ENCODE measurements at places on chromosomes 11 and 22.
A peak's percentile ranks its signal among the peaks of the same experiment; 100 is the strongest.

DNA sequence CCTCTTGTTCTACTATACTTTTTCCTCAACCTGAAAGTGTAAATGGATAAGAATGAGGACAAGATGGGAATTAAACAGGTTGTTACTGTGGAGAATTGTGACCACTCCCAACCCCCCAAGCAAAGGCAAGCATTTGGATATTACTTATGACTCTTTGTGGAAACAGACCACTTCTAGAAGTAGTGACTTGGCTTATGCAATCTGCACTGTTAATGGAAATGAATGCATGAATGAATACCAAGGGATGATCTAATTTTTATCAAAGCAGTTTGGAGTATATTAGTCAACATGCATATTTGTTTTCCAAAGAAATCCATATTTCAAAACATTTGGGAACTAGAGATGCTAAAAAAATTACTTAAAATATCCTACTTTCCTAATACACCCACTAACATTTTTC lies 35.3 kb downstream of the AMOTL1 start:
- no peaks in the 10 kb centered on the region for H3K27me3 ChIP-seq
- H3K4me3 ChIP-seq = no peak overlapping the region

GRCh38 chr11:20207781-20208621 lies 47.7 kb upstream of the DBX1 start:
- DNase-seq = no peak
- no peaks in the 10 kb centered on the region for H3K36me3 ChIP-seq
- no peak overlapping the region for H3K4me3 ChIP-seq
- no peaks in the 10 kb centered on the region for H3K4me1 ChIP-seq

GRCh38 chr22:22711532-22711913 lies 67.1 kb downstream of the GGTLC2 start:
- no peak overlapping the region for H3K27ac ChIP-seq
- no peak for DNase-seq
- no peaks in the 10 kb centered on the region for H3K4me1 ChIP-seq
- no peaks in the 10 kb centered on the region for H3K27me3 ChIP-seq

- H3K4me1 ChIP-seq = peaks cover 4% of the 10 kb centered on the region
- no peak for DNase-seq
- H3K36me3 ChIP-seq = no peaks in the 10 kb centered on the region
- peaks cover 13% of the 10 kb centered on the region for H3K27me3 ChIP-seq
- H3K4me3 ChIP-seq = no peak within 1 kb of the TSS
Measured at GRCh38 chr11:15114501-15115475, at the start of gene INSC. TSS of gene INSC (plus strand) at chr11:15114923. CDS start at chr11:15149175, 34,252 bp downstream.

DNA sequence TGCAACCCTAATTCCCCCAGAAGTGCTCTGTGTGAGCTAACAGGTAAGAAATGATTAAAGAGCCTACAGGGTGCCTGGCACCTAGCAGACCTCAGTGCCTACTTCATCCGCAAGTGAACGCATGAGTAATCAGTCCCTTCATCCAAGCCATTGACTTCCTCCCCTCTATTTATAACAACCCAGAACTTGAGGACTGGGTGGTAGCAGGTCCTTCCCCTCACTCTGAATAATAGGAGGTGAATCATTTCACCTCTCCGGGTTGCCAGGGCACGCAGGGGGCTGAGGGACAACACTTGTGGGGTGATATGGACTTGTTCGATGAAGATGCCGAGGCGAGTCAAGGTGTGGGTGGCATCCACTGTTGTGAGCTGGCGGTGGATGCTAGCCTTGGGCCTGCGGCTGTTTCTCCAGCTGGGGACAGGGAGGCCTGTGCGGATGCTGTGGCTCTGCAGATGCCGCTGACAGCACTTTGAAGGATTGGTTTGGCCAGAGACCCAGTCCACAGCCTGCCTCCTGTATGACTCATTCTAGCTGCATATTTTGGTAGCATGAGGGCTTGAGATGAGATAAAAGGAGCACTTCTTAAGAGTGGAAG lies 11.7 kb upstream of the SORL1-AS1 start:
- peak; percentile 80 for DNase-seq
- peak overlapping the region; percentile 95 for H3K27ac ChIP-seq
- H3K4me3 ChIP-seq = no peak overlapping the region
- peaks cover 54% of the 10 kb centered on the region for H3K4me1 ChIP-seq
- no peaks in the 10 kb centered on the region for H3K36me3 ChIP-seq

- DNase-seq = no peak
- no peaks in the 10 kb centered on the region for H3K27me3 ChIP-seq
- H3K4me3 ChIP-seq = no peak overlapping the region
- no peaks in the 10 kb centered on the region for H3K4me1 ChIP-seq
- H3K36me3 ChIP-seq = no peaks in the 10 kb centered on the region
Measured at GRCh38 chr11:133403900-133404299, 128.4 kb downstream of the OPCML start.

GRCh38 chr22:25582946-25583345 lies 18.5 kb downstream of the GRK3 start:
- no peak overlapping the region for H3K27ac ChIP-seq
- H3K4me3 ChIP-seq = no peak overlapping the region
- H3K4me1 ChIP-seq = peaks cover 11% of the 10 kb centered on the region
- DNase-seq = no peak
- no peaks in the 10 kb centered on the region for H3K27me3 ChIP-seq

DNA sequence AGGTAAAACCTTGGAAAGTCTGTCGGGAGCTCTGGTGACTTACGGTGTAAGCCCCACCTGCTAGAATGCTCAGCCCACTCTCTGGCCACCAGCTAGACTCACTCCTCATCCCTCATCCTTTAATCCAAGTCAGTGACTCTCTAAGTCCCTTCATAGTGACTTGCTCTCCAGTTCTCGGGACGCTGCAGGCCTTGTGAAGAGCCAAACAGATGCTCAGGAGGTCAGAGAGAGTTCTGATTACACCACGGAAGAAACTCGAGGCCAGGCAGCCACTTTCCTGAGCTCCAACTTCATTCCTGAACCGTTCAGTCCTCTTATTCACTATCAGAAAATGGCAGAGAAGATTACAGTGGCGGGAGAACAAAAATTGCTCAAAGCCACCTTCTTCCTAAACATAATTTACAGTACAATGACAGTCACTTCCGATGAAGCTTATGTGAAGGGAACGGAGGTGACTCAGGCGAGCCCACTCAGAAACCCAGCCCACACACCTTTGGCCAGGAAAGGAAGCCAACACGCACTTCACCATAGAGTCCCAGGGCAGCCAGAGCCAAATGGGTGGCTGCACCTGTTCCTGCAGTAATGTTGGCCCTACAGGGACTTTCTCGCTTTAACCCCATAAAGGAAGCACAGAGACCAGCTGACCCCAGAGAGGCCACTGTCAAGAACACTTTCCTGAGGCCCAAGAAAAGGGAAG lies 100.4 kb downstream of the GALNT18 start:
- no peak for DNase-seq
- H3K27me3 ChIP-seq = no peaks in the 10 kb centered on the region
- H3K27ac ChIP-seq = no peak overlapping the region
- no peak overlapping the region for H3K4me3 ChIP-seq
- H3K4me1 ChIP-seq = peaks cover 22% of the 10 kb centered on the region

- H3K4me1 ChIP-seq = no peaks in the 10 kb centered on the region
- no peaks in the 10 kb centered on the region for H3K36me3 ChIP-seq
- no peak within 1 kb of the TSS for H3K4me3 ChIP-seq
- DNase-seq = no peak
- H3K27me3 ChIP-seq = no peaks in the 10 kb centered on the region
Measured at GRCh38 chr11:6862961-6863360, at the start of gene OR10A2. TSS of gene OR10A2 (plus strand) at chr11:6863057. CDS start at chr11:6869755, 6,698 bp downstream.

DNA sequence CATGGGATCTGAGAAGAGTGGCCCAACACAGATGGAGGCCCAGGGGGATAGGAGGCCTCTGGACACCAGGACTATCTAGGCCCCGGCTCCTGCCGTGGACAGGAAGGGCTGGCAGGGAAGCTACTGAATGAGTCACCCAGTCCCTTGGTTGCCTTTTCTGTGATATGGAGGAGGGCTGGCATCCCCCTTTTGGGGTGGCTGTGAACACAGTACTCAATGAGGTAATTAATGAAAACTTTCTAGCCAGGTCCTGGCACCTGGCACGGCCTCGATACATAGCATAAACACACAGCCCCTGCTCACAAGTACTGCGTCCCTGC lies 163.2 kb downstream of the CHST1 start:
- H3K27me3 ChIP-seq = no peaks in the 10 kb centered on the region
- H3K27ac ChIP-seq = no peak overlapping the region
- H3K4me3 ChIP-seq = no peak overlapping the region
- no peaks in the 10 kb centered on the region for H3K4me1 ChIP-seq

GRCh38 chr22:44569561-44569991 lies 71.5 kb upstream of the RTL6 start:
- no peaks in the 10 kb centered on the region for H3K36me3 ChIP-seq
- no peak for DNase-seq
- no peak overlapping the region for H3K27ac ChIP-seq
- H3K4me3 ChIP-seq = no peak overlapping the region
- peaks cover 3% of the 10 kb centered on the region for H3K4me1 ChIP-seq
- peaks cover 3% of the 10 kb centered on the region for H3K27me3 ChIP-seq

GRCh38 chr11:84012171-84012826 lies 726.1 kb upstream of the CCDC90B start:
- H3K36me3 ChIP-seq = no peaks in the 10 kb centered on the region
- H3K4me1 ChIP-seq = no peaks in the 10 kb centered on the region
- no peaks in the 10 kb centered on the region for H3K27me3 ChIP-seq

- no peak overlapping the region for H3K27ac ChIP-seq
- no peaks in the 10 kb centered on the region for H3K4me1 ChIP-seq
- no peak for DNase-seq
- H3K4me3 ChIP-seq = no peak overlapping the region
Measured at GRCh38 chr11:34744511-34744910, 123.6 kb downstream of the EHF start.

DNA sequence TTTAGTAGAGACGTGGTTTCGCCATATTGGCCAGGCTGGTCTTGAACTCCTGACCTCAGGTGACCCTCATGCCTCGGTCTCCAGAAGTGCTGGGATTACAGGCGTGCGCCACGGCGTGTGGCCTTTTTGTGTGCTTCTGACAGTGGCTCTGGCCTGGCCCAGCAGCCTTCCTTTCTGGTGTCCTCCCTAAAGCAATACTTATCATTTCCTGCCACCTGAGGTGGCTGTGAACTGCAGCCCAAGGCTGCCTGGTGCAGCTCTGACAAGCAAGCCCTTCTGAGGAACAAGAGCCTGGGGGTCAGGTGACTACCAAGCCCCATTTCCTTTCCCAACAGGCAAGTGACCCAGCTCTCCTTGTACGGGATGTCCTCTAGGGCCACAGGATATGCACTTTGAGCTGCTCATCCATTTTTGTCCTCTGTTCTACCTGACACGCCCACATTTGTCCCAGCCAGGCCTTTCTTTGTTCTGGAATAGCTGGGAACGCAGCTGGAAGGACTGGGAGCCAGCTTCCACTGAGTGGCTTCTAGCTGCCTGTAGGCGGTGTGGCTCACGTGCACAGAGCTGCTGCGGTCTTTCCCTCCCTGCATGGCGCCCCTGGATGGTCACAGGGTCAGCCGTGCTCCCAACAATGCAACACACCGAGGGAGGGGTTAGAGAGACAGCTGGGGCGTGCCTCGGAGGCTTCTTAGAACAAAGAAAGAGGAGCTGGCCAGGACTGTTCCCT lies 12.3 kb upstream of the BID start:
- DNase-seq = no peak
- H3K4me3 ChIP-seq = no peak overlapping the region
- no peaks in the 10 kb centered on the region for H3K27me3 ChIP-seq
- peaks cover 25% of the 10 kb centered on the region for H3K36me3 ChIP-seq
- H3K27ac ChIP-seq = no peak overlapping the region

DNA sequence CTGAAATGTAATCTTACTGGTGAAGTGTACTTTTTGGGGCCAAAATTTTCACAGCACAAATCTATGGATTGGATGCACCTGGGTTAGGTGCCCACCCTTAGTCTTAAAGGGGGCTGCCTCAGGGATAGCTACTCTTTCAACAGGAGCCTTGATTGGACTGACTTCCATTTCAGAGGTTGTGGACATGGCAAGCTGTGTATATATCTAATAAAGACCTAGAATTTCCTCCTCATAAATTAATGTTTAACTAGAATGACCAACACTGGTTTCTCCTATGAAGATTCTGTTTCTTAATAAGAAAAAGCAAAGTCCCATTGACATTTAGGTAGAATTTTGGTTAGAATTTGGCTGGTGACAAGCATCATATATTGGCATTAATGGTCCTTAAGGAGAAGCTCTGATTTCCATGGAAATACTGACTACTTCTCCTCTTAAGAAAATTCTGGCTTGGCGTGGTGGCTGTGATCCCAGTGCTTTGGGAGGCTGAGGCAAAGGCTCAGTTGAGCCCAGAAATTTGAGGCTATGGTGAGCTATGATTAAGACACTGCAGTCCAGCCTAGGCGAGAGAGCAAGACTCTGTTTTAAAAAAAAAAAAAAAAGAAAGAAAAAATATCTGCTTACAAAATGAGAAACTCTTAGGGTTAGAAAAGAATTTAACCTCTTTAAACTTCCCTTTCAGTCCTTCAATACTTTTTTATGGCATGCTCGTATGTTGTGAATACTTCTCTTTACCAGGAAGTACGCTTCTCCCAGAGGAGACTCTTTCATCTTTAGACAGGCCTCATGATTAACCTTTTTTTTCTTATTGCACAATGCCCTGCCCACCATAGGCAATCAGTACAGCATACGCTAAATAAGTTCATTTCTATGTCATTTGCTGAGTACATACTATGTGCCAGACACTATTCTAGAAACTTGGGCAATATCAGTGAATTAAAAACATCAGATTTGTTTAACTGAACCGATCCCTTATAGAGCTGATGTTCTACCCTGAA lies 77.2 kb downstream of the PRR5L start:
- H3K27ac ChIP-seq = no peak overlapping the region
- H3K4me3 ChIP-seq = no peak overlapping the region
- DNase-seq = no peak
- H3K27me3 ChIP-seq = no peaks in the 10 kb centered on the region
- H3K4me1 ChIP-seq = peaks cover 8% of the 10 kb centered on the region

- peaks cover 19% of the 10 kb centered on the region for H3K4me1 ChIP-seq
- no peaks in the 10 kb centered on the region for H3K36me3 ChIP-seq
- no peak for DNase-seq
- no peak overlapping the region for H3K27ac ChIP-seq
- no peak overlapping the region for H3K4me3 ChIP-seq
- H3K27me3 ChIP-seq = no peaks in the 10 kb centered on the region
Measured at GRCh38 chr11:17793642-17794170, 59.1 kb downstream of the KCNC1 start.

DNA sequence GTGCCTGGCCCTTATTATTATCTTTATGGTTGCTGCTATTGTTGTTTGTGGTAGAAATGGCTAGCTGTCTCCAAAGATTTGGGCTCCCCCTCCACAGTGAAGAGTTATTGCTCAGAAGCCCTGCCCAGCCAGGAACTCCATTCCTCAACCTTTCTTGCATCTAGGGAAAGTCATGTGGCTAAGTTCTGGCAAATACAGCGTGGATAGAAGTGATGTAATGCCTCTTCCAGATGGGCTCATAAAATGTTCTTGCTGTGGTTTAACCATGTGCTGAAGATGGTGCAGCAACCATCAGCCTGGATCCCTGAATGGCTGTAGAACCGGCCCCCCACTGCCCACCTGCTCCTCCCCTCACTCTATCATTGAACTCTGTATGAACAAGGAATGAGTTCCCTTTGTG lies 203.5 kb upstream of the E2F8 start:
- H3K36me3 ChIP-seq = no peaks in the 10 kb centered on the region
- no peak overlapping the region for H3K27ac ChIP-seq
- H3K4me3 ChIP-seq = no peak overlapping the region
